Stimulated activated CD4-positive, alpha-beta T cell treated with anti-CD3 and anti-CD28 coated beads, TNF-alpha, amount 100 ng/mL, for 1 hour (primary cell): ENCODE measurements at places on chromosomes 1 and 21.

DNA sequence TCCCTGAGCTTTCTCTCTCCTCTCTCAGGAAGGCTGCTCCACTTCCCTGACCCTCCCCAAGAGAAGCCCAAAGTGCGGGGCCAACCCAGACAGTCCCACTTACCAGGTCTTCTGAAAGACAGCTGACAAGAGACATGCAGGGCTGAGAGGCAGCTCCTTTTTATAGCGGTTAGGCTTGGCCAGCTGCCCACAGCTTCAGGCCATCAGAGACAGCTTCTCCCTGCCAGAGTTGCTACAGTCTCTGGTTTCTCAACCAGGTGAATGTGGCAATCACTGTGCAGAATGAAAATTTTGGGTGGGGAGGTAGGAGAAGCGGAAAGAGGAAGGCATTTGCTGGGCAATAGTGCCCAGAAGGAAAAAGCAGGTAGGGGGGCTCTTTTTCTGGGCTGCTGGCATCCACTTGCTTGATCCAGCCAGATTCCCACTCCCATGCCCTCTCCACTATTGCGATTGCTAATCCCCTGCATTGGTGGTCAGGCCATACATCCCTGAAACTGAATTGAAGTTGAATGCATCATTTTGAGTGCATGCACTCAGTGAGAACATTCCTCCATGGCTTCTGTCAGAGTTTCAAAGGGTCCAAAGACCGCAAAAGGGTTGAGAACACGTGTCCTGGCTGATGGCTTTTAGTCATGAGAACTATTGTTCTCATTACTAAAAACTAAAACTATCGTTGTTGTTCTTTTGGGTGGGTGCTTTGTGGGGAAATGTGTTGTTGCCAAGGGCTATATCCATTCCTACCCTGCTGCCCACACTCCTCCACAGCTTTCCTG lies at the start of gene S100A8:
S100A8 (minus strand) TSS at position 136 of the 773 bp plus-strand sequence. CDS start 538 bp downstream, outside the sequence.
- no peak for DNase-seq

GRCh38 chr1:9910076-9910422 lies at the start of gene CTNNBIP1:
TSS of gene CTNNBIP1 (minus strand) at chr1:9910269. CDS start at chr1:9872064, 38,205 bp downstream.
- DNase-seq, result no peak

GRCh38 chr1:99644279-99645004 lies 1.5 kb upstream of the PALMD start:
- DNase-seq, result no peak

GRCh38 chr1:25543425-25544242 lies at the start of gene LDLRAP1:
TSS of gene LDLRAP1 (plus strand) at chr1:25543606. CDS start at chr1:25543699, 93 bp downstream.
- peak; percentile 37 for DNase-seq

- DNase-seq, result no peak
These were observed 254.2 kb downstream of the OLFM3 start for GRCh38 chr1:101742509-101742908.

DNA sequence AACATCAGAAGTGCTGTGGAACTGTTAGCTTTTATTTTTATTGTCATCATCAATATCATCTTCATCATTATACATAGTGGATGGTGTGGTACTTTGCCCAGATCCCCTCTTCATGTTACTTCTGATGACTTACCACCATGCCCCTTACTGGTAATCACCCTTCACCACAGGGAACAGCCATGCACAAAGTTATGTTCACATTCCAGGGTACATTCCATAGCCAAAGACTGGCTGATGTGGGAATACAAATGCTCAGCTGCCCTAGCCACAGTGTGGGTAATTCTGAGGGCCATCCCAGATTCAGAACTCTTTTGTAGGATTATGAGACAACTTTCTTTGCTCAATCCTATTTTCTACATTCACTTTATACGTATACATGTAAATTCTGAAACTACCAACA lies 691.3 kb upstream of the CXADR start:
- no peak for DNase-seq

- no peak for DNase-seq
These were observed 17.0 kb downstream of the C1orf198 start for GRCh38 chr1:230851291-230851691.

DNA sequence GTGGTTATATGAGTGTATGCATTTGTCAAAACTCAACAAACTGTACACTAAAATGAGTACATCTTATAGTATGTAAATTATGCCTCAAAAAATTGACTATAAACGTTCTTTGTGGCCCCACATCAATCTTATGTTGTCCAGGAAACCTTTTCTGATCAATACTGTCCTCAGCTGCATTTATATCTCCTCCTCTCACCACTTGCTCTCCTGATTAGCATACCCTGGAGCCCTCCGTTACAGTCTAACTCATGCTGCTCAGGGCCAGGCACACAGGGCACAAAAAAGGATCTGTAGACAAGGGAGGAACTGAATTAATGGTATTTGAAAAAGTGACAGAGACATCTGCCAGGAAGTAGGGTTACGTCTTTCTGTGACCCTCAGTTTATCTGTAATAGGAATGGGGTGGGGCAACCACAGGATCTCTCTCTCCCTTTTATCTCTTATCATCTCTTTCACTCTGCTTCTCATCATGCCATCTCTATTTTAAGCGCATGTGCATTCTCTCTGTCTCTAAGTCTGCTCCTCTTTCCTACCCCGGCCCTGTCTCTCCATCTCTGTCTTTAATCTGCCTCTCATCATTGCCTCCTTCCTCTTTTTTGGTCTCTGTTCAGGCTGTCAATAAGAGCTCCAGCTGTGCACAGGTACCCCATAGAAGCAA lies 7.0 kb upstream of the TAL1 start:
- no peak for DNase-seq

DNA sequence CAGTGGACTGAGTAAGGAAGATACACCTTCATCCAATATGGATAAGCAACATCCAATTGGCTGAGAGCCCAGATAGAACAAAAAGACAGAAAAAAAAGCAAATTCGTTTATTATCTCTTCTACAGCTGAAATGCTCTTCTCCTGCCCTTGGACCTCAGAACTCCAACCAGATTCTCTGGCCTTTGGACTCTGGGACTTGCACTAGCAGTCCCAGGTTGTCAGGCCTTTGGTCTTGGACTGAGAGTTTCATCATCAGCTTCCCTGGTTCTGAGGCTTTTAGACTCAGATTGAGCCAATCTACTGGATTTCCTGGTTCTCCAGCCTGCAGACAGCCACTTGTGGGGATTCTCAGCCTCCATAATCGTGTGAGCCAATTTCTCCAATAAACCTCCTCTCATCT lies 926.8 kb downstream of the PLA2G4A start:
- no peak for DNase-seq

- DNase-seq, result no peak
These were observed 66.9 kb upstream of the NGF start for GRCh38 chr1:115404911-115405310.

- no peak for DNase-seq
These were observed 582.6 kb downstream of the MRPL39 start for GRCh38 chr21:25024639-25025038.

- DNase-seq, result no peak
These were observed 16.8 kb downstream of the ZBTB18 start for GRCh38 chr1:244067893-244068292.

DNA sequence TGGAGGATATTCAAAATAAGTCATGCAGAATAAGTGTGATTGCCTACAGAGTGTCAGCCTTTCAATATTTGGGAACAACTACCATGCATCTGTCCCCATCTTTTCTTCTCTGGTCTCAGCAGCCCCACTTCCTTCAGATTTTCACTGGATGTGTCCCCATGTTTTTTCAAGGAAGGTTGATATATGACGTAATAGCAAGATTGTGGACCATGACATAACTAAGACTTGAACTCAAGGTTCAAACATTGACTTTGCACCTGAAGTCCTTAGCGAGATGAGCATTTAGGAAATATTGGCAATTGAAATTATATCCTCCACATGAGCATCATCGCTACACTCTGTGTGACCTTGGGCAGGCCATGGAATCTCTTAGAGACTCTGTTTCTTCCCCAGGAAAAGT lies 5.8 kb downstream of the NAV1 start:
- no peak for DNase-seq

DNA sequence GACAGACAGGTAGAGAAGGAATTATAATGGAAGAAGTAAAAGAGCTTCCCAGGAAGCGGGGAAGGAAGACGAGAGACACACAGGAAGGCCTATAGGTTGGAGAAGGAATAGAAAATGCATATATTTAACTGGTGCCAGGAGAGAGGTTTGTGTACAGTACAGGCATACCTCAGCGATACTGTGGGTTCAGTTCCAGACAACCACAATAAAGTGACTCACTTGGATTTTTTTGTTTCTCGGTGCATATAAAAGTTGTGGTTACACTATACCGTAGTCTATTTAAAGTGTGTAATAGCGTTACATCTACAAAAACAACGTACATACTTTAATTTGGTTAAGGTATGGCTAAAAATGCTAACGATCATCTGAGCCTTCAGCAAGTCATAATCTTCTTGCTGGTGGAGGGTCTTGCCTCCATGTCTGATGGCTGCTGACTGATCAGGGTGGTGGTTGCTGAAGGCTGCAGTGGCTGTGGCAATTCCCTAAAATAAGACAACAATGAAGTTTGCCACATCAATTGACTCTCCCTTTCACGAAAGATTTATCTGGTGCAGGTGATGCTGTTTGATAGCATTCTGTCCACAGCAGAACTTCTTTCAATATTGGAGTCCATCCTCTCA lies 16.0 kb downstream of the YARS1 start:
- no peak for DNase-seq

DNA sequence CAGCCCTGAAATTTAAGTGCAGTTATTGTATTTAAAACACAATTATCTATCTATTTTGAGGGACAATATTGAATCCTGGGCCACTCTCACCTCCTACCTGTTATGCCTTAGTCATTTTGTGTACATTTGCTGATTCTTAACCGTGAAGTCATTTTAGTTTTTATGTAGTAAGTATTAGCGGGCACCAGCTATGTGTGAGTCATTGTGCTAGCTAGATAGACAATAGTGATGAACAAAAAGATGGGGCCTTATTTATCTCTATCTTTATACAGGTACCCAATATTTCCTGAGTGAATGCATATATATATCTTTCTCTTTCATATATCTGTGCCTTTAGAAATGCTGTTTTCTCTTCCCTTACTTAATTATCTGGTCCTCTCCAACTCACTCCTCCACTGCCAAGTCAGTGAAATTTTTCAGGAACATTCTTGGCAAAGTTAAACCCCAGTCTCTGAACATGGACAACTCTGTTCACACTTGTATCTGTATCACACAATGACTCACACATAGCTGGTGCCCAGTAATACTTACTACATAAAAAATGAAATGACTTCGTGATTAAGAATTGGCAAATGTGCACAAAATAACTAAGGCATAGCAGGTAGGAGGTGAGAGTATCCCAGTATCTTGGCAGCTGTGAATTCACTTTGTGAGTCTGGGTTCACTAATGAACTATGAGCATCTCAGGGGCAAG lies 166.0 kb upstream of the C8B start:
- no peak for DNase-seq

GRCh38 chr1:20380616-20381035 lies 90.0 kb downstream of the VWA5B1 start:
- DNase-seq, result no peak

GRCh38 chr1:22208973-22209378 lies 66.1 kb upstream of the WNT4 start:
- no peak for DNase-seq

DNA sequence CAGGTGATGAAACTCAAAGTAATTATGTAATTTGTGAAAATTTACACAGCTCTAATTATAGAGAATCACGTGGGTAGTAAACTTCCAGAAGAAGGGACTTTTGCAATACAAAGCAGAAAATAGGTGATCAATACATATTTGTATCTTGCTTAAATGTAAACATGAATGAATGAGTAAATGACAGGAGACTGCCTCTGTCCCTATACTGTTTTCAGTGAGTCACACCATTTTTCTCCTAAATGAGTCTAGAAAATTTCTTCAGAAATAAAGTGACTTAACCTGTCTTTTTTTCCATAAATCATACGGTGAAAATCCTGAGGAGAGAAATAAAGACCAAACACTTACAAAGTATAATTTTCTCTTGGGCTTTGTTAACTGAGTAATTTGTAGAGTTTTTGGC lies 11.9 kb downstream of the RAP1A start:
- DNase-seq, result no peak

DNA sequence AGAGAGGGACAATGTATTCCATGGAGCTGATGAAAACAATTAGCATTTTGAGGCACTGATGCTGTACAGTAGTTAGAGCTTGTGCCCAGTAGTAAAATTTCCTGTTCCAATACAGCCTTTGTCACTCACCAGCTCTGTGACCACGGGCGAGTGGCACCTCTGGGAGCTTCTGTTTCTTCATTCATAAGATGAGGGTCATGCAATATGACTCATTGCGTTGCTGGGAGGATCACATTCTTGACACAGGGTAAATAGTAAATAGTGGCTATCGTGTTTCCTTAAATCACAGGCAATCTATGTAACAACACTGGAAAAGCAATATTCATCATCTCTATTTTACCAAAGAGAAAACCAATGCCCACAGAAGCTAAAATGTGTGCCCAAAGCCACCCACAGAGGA lies 4.5 kb upstream of the LRRC52 start:
- no peak for DNase-seq

- DNase-seq, result no peak
These were observed 14.4 kb downstream of the SARS1 start for GRCh38 chr1:109228167-109228566.

DNA sequence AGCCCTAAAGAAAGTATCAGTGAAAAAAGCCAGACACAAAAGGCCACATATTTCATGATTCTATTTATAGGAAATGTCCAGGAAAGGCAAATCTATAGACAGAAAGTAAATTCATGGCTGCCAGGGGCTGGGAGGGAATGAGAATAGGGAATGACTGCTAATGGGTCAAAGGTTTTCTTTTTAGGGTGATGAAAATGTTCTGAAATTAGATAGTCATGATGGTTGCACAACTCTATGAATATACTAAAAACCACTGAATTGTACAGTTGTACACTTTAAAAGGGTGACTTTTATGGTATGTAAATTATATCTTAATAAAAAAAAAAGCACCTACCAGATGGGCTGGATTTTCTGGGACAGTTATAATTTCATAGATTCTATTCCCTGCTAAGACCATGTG lies 114.8 kb downstream of the CNIH3 start:
- no peak for DNase-seq

DNA sequence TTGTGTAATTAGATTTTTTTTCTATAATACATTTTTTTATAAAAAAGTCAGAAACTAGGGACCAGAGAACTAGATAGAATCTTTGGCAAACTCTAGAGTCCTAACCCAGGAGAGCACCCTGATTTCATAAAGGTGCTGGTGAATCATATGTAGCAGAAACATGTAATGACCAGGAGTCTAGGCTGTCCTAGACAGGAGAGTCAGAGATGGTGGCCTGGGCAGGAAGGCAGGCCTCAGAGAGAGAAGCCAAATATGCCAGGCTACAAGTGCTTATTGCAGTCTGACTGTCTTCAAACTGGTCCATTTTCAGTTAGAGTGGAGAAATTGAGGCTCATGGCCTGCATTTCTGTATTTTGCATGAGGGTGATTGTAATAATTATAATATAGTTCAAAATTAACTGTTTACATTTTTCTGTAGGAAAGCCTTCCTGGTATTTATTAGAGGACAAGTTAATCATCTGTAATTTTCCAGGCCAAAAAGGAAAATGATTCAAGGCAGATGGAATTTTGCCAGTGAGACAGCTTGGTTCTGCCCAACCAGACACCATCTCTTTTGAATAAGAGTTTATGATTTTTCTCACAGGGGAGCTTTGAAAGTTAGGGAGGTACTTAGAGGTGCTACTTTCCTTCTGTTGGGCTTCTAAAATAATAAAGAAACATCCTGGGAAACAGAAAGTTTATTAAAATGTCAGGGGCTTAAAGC lies 129.8 kb downstream of the S1PR1 start:
- no peak for DNase-seq
